NCI-H2029 treated with DMSO at 0.1 percent for 48 hours (cell line): ENCODE measurements at places on chromosomes 7 and 10.

- DNase-seq: no peak
Measured at GRCh38 chr7:17029150-17029549, 147.4 kb upstream of the AGR3 start.

DNA sequence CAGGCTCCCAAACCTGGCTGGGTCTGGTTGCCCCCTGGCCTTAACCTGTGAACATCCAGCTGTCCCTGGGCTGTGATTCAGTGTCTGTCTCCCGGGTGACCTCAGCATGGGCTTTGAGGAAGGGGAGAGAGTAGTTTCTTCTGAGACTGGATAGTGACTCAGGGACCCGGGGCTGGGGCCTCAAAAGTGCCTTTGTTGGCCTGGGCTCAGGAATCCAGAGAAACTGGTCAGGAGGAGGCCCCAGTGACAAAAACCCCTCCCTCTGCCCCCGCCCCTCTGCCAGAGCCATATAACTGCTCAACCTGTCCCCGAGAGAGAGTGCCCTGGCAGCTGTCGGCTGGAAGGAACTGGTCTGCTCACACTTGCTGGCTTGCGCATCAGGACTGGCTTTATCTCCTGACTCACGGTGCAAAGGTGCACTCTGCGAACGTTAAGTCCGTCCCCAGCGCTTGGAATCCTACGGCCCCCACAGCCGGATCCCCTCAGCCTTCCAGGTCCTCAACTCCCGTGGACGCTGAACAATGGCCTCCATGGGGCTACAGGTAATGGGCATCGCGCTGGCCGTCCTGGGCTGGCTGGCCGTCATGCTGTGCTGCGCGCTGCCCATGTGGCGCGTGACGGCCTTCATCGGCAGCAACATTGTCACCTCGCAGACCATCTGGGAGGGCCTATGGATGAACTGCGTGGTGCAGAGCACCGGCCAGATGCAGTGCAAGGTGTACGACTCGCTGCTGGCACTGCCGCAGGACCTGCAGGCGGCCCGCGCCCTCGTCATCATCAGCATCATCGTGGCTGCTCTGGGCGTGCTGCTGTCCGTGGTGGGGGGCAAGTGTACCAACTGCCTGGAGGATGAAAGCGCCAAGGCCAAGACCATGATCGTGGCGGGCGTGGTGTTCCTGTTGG is at the start of gene CLDN4:
Gene CLDN4 (plus strand): TSS at position 316 of the 903 bp plus-strand sequence. CDS start 206 bp downstream, at position 522.
- DNase-seq: peak; percentile 82

DNA sequence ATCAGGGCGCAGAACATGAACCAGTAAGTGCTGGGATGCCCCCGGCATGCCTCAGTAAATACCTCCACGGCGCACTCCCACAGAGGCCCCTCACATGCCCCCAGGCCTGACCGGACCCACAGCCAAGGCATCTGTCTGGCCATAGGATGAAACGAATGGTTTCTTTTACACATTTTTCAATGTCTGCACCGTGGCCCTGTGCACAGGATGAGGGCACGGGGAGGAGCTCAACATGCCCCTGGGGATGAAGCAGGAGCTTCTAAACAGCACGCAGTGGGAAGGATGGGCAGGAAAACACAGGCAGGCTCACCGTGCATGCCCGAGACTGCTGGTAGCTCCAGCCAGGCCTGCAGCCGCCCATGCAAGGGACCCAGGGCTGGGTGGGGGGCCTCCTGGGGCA is 283.3 kb downstream of the TNS3 start:
- DNase-seq: no peak

- DNase-seq: no peak
Measured at GRCh38 chr10:18079665-18080295, 60.4 kb upstream of the CACNB2 start.

- DNase-seq: no peak
Measured at GRCh38 chr7:107746006-107746405, 2.1 kb downstream of the CBLL1 start.

DNA sequence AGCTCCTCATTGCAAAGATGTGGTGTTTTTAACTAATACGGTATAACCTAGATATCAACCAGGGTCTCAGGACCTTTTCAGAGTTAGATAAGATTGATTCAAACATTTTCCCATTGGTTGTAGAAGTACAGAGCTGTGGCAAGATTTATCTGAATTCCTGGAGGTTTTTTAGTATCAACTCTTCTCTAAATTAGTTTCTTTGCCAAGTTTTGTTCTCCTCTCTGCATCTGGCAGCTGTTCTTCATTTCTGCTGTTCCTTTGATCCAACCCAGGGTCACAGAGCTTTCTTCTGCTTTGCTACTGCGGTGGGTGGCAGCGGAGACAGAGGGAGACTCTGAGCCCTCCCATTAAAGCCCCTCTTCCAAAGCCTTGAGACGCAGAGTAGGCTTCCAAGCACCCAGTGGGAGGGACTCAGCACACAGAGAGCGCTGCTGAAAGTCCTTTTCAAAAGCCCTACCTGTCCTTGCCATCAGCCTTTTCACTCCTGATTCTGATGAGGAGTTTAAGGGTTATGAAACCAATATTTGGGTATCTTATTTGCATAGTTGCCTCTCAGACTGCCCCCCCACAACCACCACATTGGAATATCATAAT is 146.3 kb upstream of the EEPD1 start:
- DNase-seq: no peak

- no peak for DNase-seq
Measured at GRCh38 chr10:119245272-119245671, 37.9 kb downstream of the GRK5 start.

GRCh38 chr7:41967156-41967555 is 264.3 kb upstream of the INHBA start:
- no peak for DNase-seq

DNA sequence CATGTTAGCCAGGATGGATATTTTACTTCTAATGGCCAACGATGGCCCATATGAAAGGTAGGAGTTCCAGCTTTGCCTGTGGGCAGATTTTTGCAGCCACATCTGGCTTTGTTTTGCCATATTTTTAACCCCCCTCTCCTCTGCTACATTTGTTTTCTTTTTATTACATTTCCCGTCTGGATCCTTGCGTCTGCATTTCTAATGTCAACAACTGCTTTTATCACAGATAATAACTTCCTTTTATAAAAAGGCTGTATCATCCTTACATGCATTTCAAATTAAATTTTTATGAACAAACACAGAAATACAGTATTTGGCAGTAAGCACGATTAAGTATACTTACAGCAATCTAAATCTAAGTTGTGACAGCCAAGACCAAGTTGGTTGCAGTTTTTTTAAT is 156.0 kb downstream of the BAMBI start:
- DNase-seq: no peak
